ENCODE measurements at places on chromosomes 5 and 9.

DNA sequence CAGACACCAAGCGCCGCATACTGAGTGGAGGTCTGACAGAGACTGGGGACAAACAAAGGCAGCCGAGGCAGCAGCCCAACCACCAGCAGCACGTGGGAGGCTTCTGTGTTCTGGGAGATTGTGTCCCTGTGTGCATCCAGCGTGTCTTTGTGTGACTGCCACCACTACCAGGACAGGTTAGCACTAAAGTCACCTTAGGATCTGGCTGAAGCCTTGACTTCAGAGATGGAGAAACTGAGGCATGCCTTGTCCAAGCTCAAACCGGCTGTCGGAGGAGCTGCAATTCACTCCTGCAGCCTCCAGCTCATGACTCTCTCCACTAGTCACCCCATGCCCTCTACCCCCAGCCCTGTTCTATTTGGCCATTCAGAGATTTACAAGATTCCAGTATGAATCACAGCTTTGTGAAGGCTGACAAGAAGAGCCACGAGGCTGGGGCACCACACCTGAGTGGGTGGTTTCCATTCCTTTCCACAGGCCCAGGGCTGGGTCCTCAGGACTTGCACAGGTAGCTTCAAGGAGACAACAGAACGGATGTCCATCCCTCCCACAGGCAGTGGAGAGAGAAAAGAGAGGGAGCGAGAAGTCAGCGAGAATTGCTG, 69.3 kb downstream of the SHB start:
- no peak for DNase-seq

- DNase-seq = no peak
These were observed 796.3 kb downstream of the SEMA5A start for GRCh38 chr5:8749556-8749955.

- DNase-seq = no peak
These were observed 142.4 kb downstream of the C9orf152 start for GRCh38 chr9:110065532-110065931.

DNA sequence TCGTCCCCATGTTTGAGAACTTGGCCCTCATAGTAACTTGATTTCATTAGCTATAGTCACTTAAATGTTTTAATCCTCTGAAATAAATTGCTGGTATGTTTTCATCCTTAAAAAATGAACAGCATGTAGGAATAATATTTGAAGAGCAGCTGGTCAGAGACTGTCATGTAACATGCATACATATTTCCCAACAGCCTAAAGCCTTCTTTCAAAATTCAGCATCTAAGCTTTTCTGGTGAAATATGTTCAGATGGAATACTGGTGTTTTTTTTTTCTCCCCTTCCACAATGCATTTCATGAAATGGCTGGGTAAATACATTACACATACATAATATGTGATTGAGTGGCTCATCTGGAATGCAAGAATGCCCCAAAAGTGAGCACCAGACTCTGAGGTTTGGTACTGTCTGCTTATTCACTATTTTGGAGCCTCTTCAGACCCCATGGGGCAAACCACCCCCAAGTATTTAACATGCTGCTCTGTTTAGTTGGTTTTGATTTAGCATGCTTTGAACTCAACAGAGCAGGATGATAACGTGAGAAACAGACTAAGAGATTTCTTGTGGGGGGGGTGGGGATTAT, 94.0 kb downstream of the SMARCA2 start:
- no peak for DNase-seq

GRCh38 chr9:18338042-18338441, 135.9 kb upstream of the ADAMTSL1 start:
- no peak for DNase-seq

DNA sequence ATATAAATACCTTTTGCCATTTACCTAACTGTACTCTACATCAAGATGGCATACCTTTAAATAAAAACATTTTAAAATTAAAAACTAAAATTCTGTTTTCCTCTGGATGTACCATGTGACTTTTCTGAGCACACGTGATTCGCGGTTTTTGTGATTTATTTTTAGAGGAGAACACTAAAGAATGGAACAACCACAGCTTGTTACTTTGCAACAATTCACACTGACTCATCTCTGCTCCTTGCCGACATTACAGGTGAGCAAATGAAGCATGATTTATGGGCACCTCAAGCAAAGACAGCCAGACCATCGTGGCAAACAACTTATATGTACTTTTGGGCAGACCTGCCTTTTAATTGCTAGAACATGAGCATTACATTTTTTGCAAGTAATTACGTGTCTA, 61.3 kb downstream of the GDA start:
- no peak for DNase-seq

DNA sequence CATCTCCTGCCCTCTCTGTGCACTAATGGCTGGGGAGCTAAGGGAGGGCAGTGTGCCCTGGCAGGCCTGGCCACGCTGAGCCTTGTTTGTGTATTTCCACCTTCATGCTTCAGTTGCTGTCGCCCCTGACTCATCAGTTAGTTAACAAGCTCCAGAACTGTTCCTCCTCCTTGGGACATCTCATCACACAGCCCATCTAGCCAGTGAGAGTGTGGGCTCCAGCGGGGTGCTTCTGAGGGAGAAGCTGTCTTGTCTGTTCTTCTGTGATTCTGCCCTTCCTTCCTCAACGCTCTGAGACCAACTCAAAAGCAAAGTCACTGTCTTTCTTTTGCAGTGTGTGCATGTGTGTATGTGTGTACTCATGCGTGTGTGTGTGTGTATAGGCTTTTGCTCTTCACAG, 58.3 kb upstream of the CPEB4 start:
- no peak for DNase-seq

DNA sequence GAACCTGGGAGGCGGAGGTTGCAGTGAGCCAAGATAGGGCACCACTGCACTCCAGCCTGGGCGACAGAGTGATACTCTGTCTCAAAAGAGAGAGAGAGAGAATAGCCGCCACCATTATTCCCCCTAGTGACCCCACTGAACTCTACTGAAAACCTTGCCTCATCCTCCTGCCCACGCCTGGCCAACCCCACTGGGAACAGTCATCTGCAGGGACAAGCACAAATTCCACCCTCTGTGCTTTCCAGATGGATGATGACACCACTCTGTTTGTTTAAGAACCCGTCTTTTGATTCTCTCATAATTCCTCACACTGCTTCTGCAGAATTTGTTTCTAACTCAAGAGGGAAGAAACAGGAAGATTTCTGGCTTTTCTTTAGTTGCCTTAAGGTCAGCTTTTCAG, 12.2 kb downstream of the BHMT2 start:
- no peak for DNase-seq

GRCh38 chr5:4541334-4541733, 598.8 kb upstream of the ADAMTS16 start:
- DNase-seq = no peak

DNA sequence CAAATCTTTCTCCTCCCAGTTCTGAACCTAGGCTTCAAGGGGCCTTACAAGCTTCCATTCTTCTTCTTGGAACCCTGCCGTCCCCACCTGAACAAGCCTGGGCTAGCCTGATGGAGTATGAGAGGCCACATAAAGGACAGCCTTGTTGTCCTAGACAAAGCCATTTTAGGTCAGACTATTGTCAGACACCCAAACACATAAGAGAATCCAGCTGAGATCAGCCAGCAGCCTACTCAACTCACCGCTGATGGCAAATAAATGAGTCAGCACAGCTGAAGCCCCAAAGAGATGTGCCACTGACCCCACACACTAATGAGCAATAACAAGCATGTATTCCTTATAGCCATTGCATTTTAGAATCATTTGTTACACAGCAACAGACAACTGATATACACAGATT, 33.8 kb downstream of the SVEP1 start:
- no peak for DNase-seq

GRCh38 chr5:166618526-166618925, 1672.9 kb upstream of the WWC1 start:
- DNase-seq = no peak

DNA sequence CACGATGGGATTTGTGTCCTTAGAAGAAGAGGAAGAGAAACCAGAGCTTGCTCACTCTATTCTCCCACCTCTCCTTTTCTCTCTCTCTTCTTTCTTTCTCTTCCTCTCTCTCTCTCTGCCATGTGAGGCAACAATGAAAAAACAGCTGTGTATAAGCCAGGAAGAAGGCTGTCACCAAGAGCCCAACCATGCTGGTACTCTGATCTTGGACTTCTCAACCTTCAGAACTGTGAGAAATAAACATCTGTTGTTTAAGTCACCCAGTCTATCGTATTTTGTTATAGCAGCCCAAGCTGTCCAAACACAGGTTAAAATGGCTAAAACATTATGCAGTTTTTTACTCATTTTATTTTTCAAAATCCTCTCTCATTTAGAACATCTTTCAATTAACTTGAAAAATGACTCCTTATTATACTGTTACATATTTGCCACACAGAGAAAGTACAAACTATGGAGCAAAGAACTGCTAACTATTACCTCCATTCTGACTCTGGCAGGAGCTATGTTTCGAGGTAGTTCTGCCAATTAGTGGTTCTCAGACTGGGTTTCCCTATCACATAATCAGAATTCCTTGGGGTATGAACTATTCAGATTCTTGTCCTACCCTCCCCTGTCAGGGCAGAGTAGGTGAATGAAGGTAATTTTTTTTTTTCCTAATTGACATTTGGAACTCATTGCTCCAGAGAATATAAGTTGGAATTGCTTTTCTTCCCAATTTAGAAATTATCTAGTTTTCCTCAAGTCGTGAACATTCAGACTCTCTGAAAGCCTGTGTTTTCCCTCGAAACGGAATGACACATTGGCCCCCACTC, 434.6 kb downstream of the ENC1 start:
- DNase-seq = no peak

- DNase-seq = no peak
These were observed 1.3 kb downstream of the PCDHGC3 start for GRCh38 chr5:141477044-141477575.

GRCh38 chr5:142571371-142571770, 114.5 kb downstream of the FGF1 start:
- no peak for DNase-seq

DNA sequence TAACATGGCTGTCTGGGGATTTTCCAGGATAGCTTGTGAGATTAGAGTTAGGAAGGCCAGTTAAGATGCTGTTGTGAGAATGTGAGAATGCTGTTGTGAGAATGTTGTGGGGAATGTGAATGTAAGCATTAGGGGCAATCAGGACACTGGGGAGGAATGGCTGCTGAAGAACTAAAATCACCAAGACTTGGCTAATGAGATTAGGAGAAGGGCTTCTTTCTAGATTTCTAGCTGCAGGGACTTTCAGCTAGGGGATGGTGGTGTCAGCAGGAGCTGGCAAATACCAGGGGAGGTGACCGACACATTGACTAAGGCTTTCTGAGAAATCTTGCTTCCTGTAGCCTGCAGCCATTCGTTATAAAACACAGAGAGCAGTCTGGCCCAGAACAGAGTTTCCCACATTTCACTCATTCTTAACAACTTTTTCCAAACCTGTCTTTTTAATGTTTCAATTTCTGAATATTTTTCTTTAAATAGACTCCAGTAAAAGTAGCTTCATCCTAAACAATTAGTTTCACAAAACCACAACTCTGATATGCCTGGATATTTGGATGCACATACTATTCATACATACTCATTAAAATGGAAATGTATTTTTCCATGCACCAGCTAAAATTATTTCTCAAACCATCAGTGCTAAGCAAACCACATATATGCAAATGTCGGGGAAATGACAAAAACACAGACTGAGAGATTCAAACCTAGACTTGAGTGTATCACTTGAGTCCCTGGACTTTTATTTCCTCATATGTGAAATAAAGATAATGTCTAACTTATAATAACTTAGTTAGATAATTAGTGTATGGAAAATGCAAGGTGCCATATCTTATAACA, 89.3 kb upstream of the TNC start:
- no peak for DNase-seq

GRCh38 chr5:91126448-91126847, 256.7 kb downstream of the ARRDC3 start:
- no peak for DNase-seq

DNA sequence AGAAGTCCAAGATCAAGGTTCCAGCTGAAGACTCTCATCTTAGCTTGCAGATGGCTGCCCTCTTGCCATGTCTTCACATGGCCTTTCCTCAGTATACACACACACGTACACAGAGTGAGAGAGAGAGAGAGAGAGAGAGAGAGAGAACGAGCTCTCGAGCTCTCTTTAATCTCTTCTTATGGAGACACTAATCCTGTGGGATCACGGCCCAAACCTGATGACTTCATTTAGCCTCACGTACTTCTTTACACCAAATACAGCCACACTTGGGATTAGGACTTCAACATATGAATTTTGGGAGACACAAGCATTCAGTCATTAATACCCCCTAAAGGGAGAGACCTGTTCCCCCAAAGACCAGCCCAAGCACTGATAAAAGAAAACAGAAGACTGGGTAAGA, 42.8 kb downstream of the SIL1 start:
- DNase-seq = no peak

DNA sequence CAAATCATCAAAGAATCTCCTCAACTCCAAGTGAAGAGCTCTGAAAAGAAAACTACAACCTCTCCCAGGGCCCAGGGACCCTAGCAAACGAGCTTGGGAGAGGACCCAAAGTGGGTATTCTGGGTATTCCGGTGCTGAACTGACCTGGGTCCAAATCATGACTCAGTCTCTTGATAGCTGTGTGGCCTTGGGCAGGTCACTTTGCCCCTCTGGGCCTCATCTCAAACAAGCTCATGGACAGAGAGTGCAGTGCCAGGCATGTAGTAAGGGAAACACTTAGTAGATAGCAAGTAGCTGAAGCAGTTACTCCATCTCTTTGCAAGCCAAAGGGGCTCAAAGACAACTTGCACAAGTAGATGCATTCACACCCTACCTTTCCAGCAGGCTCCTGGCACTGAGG, 12.4 kb downstream of the ACSL6 start:
- DNase-seq = no peak

DNA sequence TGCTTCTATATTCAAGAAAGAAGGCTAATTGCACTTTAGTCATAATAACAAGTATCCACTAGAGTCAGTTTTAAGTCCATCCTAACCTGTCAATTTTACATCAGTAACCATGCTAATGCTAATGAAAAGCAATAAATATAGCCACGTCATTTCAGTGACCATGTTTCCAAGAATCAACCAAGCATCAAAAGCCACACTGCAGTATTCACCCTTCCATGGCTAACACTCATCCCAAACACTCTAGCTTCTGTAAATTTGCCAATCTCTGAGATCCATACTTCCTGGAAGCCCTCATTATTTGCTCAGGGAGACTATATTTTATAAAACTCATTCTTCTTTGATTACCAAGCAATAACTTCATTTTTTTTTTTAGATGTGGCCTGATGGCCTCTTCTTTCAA, 712.0 kb downstream of the CETN3 start:
- DNase-seq = no peak

DNA sequence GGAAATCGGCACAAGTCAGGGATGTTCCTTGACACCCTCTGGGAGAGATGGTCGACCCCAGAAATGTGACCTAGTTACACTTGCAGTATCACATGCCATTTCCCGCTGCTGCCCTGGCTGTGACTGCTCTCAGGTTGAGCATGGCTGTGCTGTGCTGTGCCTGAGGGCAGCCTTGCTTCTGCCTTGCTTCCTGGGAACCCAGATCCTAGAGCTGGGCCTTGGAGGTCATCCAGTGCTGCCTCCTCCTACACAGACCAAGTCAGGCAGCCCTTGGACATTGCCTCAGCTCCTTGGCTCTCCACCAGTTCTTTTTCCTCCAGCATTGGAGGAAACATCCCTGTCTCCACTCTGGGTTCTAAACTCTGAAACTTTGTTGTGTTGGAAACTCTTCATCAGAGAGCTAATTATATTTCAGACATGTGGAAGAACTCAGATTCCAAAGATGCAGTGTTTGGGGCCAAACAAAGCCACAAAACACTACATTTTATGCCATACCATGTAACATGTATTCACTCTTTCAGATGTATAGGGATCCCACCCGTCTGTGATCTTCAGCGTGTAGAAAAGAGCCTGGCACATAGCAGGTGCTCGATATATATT, 6.1 kb downstream of the MAMDC2 start:
- DNase-seq = no peak

GRCh38 chr9:5578018-5578697, 50.7 kb upstream of the RIC1 start:
- no peak for DNase-seq
